GM03348 (cell line): ENCODE measurements at places on chromosomes 16 and 17.

GRCh38 chr16:5508371-5508770, 410.8 kb upstream of the EEF2KMT start:
- no peak for DNase-seq

DNA sequence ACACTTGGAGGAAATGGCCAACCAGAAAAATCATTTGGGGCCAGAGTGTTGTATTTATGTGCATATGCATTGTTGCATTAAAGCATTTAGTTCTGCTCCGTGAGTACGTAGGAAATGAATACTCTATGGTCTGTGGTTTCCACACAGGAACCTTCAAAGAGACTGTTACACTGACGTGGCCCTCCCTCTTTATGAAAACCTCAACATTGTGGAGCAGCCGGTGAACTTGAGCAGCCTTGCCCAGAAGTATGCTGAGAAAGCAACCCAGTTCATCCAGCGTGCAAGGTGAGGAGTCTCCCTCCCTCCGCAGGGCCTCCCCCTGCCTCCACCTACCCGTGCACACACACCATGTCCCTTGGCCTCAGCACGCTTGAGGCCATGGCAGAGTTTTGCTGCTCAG, 65.2 kb downstream of the ARSG start:
- no peak for DNase-seq

GRCh38 chr17:903691-904481, 75.7 kb downstream of the NXN start:
- DNase-seq: peak; percentile 66

- DNase-seq: no peak
Observed at GRCh38 chr17:31467502-31468256, 76.2 kb downstream of the RAB11FIP4 start.

DNA sequence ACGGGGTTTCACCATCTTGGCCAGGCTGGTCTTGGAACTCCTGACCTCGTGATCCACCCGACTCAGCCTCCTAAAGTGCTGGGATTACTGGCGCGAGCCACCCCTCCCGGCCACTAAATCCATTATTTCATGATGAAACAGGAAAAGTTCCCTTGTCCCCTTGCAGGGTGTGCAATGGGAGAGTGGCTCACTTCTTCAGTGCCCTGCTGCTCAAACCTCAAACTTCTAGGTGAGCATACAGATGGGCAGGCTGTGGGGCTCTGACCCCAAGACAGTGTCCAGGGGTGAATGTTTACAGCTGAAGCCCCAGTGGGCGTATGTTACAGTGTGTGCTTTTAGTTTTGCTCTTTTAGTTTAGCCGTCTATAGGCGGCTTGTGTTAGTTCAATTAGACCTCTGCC, 34.7 kb downstream of the GJC1 start:
- DNase-seq: no peak

DNA sequence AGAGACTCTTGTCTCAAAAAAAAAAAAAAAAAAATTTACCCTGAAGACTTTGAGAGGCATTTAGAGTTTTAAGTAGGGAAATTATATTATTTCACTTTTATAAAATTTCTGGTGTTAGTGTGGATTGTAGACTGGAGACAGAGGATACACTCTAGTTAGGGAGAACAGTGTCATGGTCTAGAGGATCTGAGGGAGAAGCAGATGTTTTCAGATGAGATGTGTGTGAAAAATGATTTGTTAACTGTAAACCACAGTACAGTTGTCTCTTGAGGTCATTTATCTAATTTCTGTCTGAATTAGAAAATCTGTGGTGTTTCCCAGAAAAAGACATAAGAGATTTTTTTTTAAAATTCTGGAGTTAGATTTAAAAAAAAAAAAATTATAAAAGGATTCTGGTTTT, 54.8 kb downstream of the NUP88 start:
- peak; percentile 22 for DNase-seq

DNA sequence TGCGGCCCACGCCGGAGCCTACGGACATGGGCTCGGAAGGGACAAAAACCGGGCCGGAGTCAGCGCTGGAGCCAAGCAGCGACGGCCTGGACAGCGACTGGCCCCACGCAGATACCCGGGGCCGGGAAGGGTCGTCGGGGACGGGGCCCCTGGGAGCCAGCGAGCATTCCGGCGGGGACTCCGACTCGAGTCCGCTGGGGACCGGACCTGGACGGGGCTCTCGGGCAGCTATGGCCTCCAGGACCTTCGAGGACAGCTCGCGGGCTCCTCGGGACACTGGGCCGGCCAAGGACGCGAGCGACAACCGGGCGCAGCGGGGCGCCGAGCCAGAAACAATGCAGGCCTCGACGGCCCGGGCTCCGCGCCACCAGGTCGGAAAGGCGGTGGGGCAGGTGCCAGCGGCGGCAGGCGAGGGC, 1.0 kb downstream of the MYO15B start:
- DNase-seq: no peak

- DNase-seq: peak; percentile 26
Observed at GRCh38 chr17:43702637-43703036, 40.9 kb upstream of the MEOX1 start.

DNA sequence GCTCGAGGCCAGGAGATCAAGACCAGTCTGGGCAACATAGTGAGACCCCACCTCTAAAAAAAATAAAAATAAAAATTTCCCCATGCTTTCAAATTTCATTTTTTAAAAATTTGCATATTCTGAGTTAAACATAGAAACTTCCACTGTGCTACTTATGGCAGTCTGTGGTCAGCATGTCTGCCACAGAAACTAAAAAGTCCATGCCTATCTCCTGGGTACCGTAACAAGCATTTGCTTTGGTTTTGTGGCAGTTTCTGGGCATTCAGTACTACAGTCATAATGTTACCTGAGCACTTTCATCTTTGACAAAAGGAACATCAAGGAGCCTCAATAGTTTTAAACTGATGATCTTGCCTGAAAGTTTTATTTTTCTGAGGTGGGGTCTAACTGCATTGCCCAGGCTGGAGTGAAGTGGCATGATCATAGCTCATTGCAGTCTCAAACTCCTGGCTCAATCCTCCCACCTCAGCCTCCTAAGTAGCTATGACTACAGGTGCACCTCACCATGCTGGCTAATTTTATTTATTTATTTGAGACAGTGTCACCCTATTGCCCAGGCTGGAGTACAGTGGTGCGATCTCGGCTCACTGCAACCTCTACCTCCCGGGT, 13.2 kb upstream of the ITGA2B start:
- no peak for DNase-seq

- no peak for DNase-seq
Observed at GRCh38 chr17:59779521-59779920, 72.1 kb downstream of the VMP1 start.

- DNase-seq: no peak
Observed at GRCh38 chr17:49114703-49115102, 17.9 kb upstream of the B4GALNT2 start.

GRCh38 chr16:73997971-73998370, 298.6 kb upstream of the PSMD7 start:
- no peak for DNase-seq

DNA sequence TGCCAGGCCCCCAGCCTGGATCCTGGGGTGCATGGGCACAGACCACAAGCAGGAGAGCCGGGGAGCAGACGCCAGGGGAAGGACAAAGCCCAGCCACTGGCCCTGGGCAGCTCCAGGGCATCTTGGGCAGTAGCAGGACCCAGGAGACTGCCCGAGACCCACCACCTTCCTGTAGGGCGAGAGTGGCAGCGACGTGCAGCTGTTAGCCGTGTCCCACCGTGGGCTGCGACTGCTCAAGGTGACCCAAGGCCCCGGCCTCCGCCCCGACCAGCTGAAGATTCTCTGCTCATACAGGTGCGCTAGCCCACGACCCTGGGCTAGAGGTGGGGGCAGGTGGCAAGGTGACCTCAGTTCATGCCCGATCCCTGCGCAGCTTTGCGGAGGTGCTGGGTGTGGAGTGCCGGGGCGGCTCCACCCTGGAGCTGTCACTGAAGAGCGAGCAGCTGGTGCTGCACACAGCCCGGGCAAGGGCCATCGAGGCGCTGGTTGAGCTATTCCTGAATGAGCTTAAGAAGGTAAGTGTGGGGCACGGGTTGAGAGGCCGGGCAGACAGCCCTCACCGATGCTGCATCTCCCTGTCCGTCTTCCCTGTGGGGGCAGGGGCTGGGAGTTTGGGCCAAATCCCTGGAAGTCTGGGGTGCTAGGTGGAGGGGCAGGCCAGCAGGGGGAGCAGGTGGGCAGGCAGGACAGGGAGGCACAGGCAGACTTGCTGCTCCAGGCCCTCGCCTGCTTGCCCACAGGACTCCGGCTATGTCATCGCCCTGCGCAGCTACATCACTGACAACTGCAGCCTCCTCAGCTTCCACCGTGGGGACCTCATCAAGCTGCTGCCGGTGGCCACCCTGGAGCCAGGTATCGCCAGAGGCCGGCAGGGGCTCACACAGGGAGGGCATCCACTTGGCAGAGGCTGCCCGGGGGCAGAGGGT, 13.5 kb upstream of the SMIM5 start:
- DNase-seq: peak; percentile 63

DNA sequence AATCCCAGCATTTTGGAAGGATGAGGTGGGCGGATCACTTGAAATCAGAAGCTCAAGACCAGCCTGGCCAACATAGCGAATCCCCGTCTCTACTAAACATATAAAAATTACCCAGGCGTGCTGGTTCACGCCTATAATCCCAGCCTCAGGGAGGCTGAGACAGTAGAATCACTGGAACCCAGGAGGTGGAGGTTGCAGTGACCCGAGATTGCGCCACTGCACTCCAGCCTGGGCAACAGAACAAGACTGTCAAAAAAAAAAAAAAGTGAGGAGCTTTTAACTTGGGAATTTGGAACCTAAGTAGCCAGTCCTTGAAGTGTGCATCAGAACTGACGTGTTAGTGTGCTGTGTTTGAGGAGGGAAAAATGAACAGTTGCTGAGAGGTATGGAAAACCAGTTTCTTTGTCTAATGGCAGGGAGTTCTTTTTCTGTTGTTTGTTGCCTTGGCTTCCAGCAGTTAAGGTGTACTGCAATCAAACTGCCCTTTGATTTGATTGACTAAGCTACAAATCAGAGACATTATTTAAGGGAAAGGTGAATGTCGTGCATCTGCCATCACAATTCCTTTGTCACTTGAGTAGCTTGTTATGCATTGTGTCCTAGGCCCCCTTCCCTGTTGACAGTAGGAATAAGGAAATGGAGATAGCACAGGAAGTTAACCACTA, 8.6 kb upstream of the DUSP14 start:
- no peak for DNase-seq

- DNase-seq: no peak
Observed at GRCh38 chr17:183021-183420, 1.6 kb upstream of the DOC2B start.

DNA sequence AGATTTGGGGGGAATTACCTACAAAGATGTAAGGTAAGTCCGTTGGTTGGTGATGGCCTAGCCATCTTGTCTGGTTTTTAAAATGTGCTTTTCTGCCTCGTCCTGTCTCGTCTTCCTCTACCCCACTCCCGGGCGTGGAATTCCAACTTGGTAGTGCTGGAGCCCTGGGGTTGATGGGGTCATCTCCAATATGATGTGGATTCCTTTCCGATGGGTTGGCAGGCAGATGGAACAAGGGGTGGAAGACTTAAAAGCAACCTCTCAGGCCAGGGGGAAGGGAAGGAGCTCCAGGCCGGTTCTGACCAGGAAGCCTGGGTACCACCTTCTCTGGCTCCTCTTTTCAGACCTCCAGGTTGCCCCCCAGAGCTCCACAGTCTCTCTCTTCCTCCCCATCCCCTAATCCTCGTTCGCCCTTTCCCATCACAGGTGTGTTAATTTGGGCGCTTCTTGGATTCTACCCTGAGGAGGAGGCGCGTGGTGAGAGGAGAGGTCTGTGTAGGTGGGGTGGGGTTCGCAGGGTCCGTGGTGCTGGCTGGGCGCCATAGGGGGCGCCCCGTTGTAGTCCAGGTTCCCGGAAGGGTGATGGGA, 5.1 kb upstream of the HOXB2 start:
- no peak for DNase-seq

DNA sequence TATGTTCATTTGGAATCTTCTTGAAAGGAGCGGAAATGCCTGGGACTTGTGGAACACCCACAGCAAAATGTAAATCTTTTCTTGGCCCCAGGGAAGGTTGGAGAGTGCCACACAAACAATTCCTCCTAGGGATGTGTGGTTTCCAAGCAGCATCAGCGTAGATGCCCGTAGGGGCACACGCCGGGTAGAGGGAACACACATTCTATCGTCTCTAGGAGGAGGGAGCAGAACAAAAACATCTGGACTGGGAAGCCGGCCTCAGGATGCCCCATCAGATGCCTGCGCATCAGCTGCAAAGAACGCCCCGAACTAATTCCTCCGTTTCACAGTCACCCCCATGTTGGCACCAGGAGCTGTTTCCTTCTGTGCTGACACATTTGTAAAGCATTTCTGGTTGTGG, 357.9 kb upstream of the ZFHX3 start:
- DNase-seq: peak; percentile 16

DNA sequence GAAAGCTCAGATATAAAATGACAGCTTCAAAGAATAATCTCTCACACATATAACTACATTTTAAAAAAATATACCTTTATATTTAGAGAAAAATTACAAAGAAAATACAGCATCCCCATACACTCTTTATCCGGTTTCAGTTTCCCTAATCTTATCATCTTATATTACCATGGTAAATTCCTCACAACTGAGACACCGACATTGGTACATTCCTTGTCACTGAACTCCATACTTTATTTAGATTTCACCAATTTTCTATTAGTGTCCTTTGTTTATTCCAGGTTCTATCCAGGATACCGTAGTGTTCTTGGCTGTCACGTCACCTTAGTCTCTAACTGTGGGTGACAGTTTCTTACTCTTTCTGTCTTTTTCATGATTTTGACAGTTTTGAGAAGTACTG, 22.0 kb upstream of the ABCA10 start:
- no peak for DNase-seq

GRCh38 chr16:3691761-3692160, 25.6 kb downstream of the TRAP1 start:
- no peak for DNase-seq

DNA sequence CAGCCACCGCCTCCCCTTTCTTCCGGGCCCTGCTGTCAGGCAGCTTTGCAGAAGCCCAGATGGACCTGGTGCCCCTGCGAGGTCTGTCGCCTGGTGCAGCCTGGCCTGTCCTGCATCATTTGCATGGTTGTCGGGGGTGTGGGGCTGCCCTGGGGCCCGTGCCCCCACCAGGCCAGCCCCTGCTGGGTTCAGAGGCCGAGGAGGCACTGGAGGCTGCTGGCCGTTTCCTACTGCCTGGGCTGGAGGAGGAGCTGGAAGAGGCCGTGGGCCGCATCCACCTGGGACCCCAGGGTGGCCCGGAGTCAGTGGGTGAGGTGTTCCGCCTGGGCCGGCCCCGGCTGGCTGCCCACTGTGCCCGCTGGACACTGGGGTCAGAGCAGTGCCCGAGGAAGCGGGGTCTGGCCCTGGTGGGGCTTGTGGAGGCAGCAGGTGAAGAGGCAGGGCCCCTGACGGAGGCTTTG, 5.5 kb upstream of the TGFB1I1 start:
- no peak for DNase-seq

GRCh38 chr17:5249615-5250014, 15.0 kb upstream of the SCIMP start:
- DNase-seq: peak; percentile 89

- DNase-seq: peak; percentile 64
Observed at GRCh38 chr16:17520561-17520960, 49.8 kb upstream of the XYLT1 start.

GRCh38 chr17:60720763-60721531, 43.3 kb downstream of the BCAS3 start:
- DNase-seq: peak; percentile 74

GRCh38 chr17:66406701-66407644, 104.6 kb downstream of the PRKCA start:
- no peak for DNase-seq

- no peak for DNase-seq
Observed at GRCh38 chr16:30722916-30723315, 23.9 kb downstream of the SRCAP start.
